Femur (tissue), 1 donor: ENCODE measurements at places on chromosomes 3 and 15.

DNA sequence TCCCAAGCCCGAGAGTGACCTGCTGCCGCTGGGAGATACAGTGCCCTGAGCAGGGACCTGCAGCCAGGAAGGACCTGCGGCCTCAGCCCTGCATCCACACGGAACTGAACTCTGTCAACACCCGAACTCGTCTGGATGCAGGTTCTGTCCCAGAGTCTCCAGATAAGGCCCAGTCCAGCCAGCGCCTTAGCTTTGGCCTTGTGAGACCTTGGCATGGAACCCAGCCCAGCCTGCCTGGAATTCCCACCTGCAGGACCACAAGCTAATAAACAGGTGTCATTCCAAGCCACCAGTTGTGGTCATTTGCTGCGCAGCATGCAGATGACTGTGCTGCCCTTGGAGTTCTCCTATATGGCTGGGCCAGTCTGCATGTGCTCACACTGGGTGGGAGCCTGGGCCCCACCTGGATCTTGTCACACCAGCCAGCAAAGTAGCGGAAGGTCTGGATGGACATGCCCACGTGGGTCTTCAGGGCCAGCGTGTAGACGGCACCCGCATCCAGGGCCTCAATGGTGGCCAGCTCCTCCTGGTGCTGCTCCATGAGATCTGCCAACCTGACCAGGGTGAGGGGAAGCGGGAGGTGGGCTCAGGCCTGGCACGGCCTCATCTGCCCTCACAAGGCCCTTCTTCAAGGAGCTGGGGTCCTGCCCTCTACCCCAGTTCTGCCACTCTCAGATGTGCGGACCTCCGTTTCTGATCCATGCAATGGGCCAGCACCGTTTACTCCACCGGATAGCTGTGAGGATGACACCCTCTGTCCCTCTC lies 47.2 kb upstream of the SLC41A3 start:
- peak; percentile 11 for DNase-seq

DNA sequence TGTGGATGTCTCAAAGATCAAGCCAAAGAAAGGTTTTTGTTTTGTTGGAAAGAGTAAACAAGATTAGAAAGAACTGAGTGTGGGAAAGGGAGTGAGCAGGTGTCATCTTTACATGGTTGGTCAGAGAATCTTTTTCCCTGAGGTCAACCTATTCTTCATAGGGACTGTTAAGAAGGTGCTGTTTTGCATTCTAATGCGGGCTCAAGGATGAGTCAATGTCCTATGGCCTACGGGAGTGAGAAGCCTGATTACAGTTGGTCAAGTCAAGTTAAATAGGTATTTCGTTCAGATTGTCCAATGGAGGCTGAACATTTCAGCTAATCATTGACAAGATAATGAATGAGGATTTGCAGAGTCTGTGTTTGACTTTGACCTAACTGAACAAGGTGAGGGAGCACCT lies 491.2 kb upstream of the PDZRN3 start:
- DNase-seq = no peak

GRCh38 chr15:96421178-96421601 lies 90.7 kb downstream of the NR2F2 start:
- DNase-seq = no peak

- DNase-seq = no peak
Measured at GRCh38 chr15:72141171-72142084, 23.2 kb downstream of the SENP8 start.

DNA sequence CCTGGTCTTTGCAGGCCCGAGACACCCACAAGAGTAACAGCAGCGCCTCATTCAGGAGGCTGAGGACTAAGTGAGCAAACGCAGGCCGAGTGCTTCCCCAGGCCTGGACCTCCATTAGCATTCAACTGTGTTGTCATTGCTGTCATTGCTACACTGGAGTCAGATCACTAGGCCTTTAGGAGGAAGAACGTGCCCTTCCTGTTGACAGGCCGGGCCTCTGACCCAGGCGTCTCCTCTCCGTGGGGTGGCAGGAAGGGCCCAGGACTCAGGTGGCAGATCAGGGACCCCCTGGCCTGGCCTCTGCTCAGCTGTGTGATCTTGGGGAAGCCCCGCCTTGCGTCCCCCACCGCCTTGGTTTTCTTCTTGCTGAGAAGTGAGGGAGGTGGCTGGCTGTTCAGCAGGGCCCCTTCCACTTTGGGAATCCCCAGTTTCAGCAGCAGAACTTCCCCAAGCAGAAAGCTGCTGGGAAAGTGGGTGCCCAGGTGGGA lies 19.1 kb downstream of the ZDHHC19 start:
- DNase-seq = no peak

- peak; percentile 70 for DNase-seq
Measured at GRCh38 chr3:65871305-65872141, 167.2 kb downstream of the MAGI1 start.

DNA sequence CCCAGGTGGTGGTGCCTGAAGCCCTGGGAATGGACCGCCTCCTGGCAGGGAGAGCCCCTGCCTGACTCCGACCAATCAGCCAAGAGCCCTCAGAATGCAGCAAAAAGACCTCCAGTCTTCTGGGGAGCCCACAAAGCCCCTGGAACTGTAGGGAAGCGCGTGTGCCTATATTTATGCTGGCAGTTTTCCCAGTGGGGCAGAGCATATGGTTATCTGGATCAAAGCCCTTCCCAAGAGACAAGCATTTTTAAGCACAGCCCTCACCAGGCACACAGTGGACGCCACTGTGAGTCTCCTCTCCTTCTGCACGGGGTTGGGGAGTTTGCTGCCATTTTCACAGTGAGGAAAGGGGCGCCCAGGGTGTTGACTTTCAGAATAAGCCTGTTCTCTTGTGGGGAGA lies 80.9 kb upstream of the RPL32 start:
- no peak for DNase-seq

- peak; percentile 30 for DNase-seq
Measured at GRCh38 chr15:87758794-87759418, 497.6 kb downstream of the NTRK3 start.

GRCh38 chr3:29092348-29092747 lies 188.5 kb upstream of the RBMS3 start:
- DNase-seq = no peak

- DNase-seq = no peak
Measured at GRCh38 chr3:33834096-33834453, 35.6 kb downstream of the PDCD6IP start.

- peak; percentile 48 for DNase-seq
Measured at GRCh38 chr3:45545476-45545875, 49.1 kb upstream of the LIMD1 start.

DNA sequence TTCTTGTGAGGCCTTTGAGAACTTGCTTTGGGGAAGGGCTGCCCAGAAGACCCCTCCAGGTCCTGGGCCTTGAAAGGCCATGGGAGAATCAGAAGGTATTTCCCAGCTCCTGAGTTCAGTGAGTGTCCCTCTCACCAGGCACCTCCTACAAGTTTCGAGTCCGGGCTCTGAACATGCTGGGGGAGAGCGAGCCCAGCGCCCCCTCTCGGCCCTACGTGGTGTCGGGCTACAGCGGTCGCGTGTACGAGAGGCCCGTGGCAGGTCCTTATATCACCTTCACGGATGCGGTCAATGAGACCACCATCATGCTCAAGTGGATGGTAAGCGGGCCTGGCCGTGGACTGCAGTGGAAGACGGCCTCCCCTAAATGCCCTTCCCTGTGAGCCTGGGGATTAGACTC lies 68.3 kb downstream of the BOC start:
- no peak for DNase-seq

- DNase-seq = no peak
Measured at GRCh38 chr15:80405970-80406369, 1.8 kb downstream of the ARNT2 start.

DNA sequence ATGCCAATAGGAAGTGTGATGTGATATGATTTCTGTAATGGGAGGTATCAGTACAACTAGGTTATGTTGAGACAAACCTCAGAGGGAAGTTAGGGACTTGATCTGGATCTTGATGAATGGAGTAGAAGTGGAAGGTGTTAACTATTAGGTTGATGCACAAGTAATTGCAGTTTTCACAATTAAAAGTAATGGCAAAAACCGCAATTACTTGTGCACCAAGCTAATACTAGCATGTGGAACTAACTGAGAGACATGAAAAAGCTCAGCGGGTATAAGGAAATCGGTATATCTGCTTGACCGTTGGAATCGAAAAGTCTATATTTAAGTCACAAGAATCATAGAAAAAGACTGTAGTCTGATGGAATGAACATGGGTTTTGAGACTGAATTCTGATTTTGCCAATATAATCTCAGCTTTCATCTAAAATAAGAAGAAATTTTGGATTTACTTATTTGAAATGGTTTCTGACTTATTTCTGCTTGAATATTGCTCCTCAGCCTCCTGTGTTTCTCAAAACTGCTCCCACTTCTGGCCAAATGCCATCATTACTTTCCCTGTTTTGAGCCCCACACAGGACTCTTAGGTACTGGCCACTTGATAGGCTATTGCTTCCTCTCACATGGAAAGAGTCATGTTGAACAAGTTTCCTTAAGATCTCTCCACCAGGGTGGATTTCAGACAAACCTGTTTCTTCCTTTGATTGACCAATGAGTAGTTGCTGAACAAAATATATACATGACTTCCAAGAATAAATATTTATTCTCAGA lies 271.5 kb upstream of the COL8A1 start:
- DNase-seq = no peak

- no peak for DNase-seq
Measured at GRCh38 chr3:38782148-38782547, 33.9 kb downstream of the SCN10A start.

GRCh38 chr15:74123131-74123429 lies 7.3 kb upstream of the ISLR2 start:
- no peak for DNase-seq

DNA sequence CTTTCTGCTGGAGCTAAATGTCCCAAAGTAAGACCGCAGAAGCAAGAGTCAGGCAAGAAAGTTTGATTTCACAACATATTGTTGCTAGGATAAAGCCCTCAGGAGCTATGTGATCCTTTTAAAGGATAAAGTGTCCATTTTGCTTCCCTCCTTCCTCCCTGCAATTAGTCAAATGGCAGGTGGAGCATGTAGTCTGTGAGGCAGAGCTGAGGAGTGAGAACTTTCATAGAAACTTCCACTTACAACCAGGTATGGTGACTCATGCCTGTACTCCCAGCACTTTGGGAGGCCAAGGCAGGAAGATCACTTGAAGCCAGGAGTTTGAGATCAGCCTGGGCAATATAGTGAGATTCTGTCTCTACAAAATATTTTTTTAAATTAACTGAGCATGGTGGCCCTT lies 25.2 kb upstream of the RHCG start:
- DNase-seq = no peak

DNA sequence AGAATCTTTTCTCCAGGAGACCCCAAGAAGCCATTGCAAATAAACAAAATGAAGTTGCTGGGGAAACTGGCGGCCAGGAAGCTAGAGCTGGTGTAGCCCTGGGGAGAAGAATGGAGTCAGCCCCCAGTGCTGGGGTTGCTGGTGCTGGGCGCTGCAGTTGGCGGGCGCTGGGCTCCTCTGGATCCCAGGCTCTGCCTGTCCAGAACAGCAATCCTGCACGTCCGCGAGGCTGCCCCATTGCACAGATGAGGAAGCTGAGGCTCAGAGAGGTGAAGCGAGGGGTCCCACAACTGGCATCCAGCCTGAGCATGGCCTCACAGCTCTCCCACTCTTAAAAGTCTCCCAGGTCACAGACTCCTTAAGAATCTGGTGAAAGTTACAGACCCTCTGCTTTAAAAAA lies 161.1 kb downstream of the OR4M2 start:
- DNase-seq = no peak

DNA sequence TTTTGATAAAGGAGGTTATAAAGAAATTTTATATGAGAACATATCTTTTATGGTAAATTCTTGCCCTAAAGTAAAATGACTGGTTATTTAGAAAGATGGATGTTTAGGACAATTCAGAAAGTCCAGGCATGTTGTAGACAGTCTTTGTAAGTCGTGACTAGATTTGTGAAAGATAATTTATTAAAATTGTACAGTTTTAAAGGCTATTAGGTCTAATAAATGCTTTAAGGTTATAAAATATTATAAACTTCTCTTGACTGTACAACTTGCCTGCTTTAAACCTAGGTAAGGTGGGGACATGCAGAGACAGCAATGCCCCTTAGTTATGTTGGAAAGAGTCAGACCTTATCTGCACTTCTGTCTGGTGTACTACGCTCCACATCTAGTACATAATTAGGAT lies 933.5 kb downstream of the SI start:
- DNase-seq = no peak

DNA sequence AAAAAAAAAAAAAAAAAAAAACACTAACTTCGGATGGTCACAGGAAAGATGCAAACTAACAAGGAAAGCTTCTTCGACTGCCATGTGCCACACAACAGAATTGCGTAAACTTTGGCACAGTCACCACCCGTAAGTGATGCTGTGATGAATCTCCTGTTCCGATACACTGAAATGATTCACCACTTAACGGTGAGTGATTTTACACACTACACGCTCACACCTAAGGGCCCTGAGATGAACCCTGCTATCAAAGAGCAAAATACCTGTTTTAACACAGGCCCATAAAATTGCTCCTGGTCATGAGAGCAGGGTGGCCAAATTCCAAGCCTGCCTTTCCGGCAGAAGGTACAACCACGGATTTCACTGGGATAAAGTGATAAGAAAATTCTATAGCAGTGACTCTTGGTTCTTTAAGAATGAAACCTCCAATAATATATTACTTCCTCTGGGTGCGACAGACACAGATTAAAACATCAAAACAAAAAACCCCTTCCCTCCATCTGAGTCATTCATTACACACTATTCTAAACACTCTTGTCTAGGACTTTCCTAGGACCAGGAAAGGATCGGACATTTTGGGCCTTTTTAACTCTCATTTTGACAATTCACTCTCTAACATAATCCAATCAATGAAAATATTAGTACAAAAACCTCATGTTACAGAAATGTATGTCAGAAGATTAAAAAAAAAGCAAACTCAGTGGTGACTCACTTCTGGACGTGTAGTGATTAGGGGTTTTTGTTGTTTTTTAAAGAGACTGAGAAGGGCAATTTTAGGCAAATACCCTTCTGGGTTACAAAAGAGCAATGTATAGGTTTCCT lies 28.3 kb downstream of the LRIG1 start:
- DNase-seq = no peak

GRCh38 chr3:122688996-122689395 lies 8.4 kb downstream of the PARP14 start:
- no peak for DNase-seq

GRCh38 chr3:102084704-102085103 lies 235.4 kb downstream of the NFKBIZ start:
- no peak for DNase-seq

GRCh38 chr3:117011687-117012250 lies 302.2 kb downstream of the TUSC7 start:
- DNase-seq = no peak

DNA sequence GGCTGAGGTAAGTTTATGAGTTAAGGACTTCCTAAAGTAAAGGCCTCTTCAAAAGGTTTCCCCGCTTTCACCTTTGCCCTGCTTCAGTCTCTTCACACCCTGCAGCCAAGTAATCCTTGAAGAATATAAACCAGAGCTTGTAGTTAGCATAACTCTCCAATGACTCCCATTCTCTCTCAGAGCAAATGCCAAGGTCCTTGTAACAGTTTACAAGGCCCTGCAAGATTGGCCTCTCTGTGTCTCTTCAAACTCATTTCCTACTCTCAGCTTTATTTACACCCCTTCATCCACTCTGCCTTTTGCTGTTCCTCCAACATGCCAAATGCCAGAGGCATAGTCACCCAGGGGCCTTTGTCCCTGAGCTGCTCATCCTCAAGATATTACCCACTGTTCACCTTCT lies 60.5 kb upstream of the MME start:
- no peak for DNase-seq
